ENCODE measurements at places on chromosomes 6 and 20.

DNA sequence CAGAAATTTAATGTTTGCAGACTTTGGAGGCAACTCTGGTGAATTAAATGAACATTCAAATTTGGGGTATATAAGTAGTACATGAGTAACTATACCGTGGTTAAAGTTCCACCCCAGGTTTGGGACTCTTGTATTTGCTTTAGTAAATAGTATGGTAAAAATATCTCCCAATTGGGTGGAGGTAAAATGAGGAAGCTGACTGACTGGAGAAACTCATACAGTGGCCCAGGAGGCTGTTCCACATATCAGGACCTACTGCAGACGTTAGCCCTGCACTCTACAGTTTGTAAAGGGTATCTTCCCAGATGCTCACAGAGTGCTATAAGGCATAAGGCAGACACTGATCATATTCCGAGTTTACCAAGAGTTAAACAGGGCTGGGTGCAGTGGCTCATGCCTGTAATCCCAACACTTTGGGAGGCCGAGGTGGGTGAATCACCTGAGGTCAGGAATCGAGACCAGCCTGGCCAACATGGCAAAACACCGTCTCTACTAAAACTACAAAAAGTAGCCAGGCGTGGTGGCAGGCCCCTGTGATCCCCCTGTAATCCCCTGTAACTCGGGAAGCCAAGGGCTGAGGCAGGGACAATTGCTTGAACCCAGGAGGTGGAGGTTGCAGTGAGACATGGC lies 53.7 kb downstream of the CPXM1 start:
- DNase-seq = no peak

DNA sequence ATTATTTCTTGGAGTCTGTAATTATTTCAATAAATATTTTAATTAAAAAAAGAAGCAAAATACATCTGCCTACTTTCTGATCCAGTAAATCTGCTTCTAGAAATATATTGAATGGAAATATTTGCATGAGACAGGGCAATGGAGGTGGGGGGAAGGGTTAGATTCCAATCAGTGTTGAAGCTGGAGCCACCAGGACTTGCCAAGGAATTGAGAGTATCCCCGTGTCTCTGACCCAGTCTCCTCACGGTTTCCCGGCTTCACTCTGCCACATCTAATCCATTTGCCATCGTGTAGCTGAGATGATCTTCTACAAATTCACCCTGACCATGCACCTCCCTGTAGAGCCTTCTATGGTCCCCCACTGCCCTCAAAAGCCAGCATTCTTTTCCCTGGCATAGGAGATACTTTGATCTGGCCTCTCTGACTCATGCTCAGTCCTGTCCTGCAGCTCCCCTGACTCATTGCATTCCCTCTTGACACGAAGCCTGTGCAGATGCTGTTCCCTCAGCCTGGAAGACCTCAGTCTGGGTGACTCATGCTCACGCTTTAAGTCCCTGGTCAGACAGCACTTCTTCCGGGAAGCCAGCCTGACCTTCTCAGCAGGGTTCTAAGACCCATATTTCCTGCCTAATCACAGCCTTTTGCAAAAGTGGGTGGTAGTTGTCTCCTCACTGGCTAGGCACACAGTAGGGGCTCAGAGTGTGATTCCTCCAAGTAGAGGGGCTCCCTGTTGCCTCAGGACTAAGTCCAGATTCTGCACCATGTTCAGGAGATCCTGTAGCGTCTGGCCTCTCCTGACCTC lies 23.0 kb upstream of the FKBP1A start:
- DNase-seq = no peak

DNA sequence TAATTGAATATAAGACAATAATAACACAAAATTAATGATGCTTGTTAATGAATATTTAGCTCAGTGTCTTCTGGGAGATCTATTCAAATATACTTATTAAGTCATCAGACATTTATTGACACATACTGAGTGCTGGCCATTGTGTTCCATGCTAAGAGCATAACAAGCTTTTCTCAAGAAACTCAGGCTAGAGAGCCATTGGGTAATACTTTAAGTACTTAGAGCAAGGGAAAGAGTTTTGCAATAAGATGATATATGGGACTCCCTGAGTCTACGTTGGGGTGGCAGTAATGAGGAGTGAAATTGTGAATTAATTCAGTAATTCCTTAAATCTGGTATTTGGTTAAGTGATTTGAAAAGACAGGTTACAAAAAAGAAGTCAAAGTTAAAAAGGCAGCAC lies 11.1 kb downstream of the TMEM200A start:
- no peak for DNase-seq

GRCh38 chr6:166174031-166174430 lies 6.4 kb upstream of the TBXT start:
- DNase-seq = no peak

- DNase-seq = no peak
These were observed 8.8 kb downstream of the TRIM27 start for GRCh38 chr6:28914941-28915340.

DNA sequence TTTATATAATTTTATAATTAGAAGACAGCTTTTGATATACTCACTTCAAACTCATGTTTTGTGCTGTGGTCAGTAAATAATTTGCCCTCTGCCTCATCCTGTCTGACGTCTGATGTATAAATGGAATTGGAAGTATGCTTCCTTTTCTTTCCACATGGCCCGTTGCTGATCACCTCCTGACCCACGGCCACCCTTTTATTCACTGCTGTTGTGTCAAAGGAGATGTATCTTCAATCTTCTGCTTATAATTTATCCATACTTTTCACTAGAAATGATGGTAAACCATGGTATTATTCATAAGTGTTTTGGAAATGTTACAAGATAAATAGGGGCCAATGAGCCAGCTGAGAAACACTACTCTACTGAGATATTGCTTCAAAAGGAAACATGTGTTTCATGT lies 841.8 kb downstream of the PHF3 start:
- DNase-seq = no peak

- DNase-seq = no peak
These were observed 4.2 kb downstream of the STMN3 start for GRCh38 chr20:63648895-63649589.

- DNase-seq = no peak
These were observed 39.0 kb downstream of the SLC17A5 start for GRCh38 chr6:73614802-73615201.

DNA sequence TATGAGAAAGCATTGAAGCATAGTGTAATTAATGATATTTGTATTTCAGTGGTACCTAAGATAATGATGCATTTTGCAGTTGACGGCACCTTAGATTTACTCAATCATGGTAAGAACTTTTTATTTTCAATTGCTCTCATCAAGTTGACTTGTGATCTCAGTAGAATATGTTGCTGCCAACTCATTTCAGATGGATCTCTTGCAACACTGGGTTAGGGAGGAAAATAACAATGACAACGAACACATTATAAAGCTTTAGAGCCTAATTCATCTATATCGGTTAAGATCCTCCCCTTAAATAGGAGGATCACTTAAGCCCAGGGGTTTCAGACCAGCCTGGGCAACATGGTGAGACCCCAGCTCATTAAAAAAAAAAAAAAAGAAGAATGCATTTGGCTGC lies 18.0 kb upstream of the TBC1D22B start:
- DNase-seq = no peak

DNA sequence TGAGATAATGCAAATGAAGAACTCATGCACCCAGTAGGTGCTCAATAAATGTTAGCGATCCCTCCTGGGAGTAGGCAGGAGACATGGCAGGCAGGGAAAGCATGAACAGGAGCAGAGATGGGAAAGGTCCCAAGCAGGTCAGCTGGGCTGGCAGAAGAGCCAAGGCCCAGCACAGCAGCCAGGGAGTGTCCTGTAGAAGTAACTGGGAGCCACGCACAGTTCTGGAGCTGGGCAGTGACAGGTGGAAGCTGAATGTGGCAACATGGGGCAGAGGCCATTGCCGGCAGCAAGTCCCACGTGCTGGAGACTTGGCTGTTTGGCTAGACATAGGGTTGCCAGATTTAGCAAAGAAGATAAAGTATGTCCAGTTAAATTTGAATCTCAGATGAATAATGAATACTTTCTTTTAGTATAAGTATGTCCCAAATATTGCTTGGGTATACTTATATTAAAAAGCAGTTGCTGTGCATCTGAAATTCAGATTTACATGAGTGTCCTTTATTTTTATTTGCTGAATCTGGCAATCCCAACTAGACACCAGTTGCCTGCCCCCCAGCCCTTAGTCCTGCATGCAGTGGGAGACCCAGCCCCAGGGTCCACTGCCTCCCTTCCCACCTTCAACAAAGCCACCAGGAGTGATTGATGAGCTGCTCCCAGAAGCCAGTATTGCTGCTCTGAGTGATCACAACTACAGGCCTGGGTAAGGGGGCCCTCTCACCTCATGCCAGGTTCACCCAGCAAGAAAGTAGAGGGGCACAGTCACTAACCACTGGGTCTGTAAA lies 3.7 kb upstream of the LPIN3 start:
- DNase-seq = no peak

DNA sequence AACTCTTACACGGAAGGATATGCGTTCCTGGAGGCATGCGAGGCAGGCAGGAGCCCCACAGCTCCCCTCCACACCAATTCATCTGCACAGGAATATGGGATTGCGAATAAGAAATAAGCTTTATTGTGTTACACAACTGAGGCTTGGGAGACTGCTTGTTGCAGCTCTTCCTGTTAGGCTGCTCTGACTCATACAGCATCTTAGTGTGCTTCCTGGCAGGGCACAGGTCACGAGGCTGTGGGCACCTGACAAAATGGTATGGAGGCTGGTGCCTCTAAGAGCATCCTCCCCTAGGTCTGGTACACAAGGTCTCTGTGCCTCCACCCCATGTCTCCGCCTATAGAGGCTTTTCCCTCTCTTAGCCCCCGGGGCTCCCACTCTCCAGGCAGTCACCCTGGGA lies 6.8 kb downstream of the SLC22A3 start:
- DNase-seq = no peak

DNA sequence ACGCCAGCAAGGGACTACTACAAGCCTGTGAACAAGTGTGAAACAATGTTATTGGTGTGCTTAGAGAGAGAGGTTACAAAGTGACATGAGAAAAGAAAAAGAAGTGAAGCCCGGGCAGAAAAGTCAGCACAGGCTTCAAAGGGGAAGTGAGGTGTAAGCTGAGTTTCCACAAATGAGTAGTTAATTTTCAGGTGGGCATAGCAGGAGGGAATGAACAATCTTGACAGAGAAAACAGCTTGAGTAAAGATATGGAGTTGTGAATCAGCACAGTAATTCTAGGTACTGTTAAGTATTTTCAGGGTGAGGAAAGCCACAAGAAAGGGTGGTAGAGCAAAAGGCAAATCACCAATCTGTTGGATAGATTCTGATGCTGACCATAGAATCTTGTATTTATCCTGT lies 4.3 kb downstream of the KCNQ5 start:
- DNase-seq = no peak

DNA sequence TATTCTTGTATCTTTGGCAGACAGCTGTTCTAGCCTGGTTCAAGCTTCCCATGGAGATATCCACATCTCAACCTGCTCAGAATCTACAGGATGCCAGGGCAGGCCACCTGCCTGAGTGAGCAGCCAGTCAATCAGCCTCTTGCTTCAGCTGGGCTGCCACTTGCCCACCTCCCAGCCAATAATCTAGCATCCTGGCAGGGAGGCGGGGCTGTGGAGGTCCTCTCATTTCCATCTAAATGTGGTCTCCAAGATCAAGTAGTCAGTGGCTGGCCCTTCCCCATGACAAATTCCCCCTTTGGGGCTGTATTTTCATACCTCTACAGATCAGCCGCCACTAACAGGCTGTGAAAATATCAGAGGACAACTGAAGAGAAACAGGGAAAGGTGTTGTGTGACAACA lies 33.0 kb upstream of the SPDEF start:
- no peak for DNase-seq

DNA sequence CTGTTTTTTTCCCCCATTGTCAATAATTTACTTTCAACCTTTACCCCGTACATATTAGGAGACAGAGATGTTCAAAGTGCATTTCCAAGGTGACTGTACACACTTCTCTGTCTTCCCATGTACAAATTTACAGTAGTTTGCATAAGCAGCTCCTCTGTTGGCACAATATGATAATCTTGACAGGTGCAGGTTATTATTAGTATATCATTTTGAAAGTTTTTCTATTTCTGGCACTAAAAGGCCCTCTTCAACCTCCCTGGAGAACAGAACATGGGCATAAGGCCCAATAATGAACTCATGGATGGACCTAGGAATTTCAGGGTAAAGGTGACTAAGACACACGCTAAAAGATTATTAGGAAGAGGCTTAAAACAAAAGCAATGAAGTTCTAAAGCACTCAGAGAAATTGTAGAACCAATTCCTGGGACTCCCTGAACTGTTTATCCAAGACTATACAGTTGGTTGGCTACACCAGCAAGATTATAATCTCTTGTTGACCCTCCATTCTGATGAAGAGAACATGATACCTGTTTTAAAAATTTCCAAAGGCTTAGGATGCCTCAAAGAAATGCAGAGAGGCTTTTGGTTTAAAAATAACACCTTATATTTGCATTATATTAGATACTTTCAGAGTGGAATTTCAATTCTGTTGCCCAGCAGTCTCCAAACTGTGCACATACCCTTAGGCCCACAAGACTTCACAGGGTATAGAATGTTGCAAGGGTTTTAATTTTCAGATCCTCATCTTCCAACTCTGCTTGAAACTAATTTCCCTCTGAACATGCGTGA lies 1.1 kb downstream of the AIG1 start:
- DNase-seq = no peak

DNA sequence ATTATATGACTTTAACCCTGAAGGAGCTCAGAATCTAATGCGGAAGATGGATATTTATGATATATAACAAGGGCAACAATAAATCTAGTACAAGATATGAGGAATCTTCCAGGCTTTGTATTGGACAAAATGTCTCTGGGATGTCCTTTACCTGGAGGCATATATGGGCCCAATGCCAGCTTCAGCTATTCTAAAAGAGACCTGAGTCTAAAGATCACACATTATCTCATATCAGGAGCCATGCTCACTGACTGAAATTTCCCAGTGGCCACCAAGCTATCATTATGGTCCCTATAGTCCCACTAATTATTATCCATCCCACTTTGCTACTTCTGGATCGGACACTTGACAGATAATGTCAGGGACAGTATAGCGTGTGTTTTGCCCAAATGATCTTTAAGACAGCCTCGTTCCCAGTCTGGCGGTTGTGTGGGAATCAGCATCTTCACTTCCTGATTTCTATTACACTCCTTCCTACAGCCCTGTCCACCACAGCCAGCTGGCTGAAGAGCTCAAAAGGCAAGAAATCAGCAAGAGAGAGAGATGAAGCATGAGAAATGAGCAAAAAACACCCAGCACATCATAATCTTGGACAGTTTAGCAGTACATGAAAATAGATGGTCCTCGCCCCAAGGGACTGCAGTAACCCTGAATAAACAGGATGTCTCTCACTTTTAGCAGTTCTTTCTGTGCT lies 34.9 kb downstream of the KLHL31 start:
- DNase-seq = no peak

DNA sequence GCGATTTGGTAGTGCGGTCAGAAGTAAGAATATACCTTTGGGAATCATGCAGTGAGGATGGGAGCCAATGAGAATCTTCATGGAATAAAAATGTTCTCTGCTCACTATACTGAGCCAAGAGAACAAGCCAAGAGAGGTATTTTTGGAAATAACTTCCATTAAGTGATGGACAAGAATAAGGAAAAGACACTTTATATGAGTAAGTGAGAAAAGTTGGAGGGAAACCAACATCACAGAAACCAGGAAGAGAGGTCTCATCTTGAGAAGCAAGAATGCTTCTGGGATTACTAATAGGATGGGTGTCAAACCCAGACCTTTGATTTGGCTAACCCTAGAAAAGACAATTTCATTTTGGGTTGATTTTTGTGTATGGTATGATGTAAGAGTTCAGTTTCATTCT lies 181.2 kb upstream of the JAG1 start:
- no peak for DNase-seq

- DNase-seq = no peak
These were observed 115.3 kb downstream of the COL12A1 start for GRCh38 chr6:75090576-75090975.
